ENCODE measurements at places on chromosomes 4 and X.

DNA sequence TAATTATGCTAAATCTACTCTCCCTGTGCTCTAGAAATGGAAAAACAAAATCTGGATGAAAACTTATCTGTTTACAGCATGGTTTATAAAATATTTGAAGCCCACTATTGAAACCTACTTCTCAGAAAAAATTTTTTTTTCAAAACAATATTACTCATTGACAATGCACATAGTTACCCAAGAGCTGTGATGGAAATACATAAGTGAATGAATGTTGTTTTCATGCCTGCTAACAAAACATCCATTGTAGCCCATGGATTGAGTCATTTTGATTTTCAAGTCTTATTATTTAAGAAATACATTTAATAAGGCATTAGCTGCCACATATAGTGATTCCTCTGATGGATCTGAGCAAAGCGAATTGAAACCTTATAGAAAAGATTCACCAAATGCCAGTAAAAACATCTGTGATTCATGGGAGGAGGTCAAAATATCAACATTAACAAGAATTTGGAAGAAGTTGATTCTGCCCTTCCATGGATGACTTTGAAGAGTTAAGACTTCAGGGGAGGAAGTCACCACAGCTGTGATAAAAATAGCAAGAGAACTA lies 144.7 kb upstream of the HHIP start:
- no peak for DNase-seq

DNA sequence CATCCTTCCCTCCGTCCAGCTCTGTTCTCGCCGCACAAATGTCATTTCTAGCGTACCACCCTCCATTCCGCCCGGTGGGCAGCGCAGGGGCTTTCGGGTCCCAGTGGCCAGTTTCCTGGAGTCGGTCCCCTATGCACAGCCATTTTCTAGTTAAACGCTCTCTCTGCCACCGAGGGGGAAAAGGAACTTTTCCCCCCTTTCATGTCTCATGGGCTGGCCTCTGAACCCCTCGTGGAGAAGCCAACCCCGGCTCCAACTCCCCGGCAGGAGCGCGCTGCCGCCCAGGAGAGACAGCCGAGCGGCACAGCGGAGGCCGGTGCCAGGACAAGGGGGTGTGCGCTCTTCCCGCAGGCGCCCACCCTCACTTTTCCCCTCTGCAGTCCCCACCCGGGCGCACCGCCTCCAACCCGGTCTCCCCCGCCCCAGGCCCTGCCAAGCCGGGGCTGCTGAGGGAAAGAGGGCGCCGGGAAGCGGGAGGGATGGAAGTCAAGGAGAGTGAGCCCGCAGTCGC lies 662 bp downstream of the APBB2 start:
- DNase-seq, result peak; percentile 43

DNA sequence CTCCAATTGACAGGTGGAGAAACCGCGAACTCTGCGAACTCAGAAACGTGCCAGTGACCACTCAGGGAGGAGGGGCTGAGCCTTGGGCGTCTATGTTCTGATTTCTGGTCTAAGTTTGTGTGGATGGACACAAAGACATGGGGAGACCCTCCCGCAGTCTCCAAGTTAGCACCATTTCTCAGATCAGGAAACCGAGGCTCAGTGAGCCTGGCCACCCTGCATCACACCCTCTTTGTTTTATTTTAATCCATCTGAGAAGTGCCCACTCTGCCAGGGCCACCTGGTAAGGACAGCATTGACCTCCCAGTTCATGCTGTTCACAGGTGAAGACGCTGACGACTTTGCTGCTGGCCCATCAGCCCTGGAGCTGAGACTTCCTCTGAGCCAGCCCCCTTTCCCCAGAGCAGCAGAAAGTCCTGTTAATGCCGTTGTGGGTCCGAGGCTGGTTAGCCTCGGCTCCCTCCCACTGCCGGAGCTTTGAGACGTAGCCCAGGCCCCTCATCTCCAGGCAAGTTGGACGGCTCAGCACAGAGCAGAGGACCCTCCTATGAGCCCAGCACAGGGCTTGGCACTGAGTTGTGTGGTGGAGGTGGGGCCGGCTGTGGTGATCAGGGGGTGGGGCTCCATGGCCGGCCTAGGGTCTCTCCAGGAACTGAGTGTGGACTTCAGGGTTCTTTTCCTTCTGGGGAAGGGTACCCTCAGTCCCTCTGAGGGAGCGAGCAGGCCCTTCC lies 43.7 kb downstream of the PSAPL1 start:
- DNase-seq, result peak; percentile 1

DNA sequence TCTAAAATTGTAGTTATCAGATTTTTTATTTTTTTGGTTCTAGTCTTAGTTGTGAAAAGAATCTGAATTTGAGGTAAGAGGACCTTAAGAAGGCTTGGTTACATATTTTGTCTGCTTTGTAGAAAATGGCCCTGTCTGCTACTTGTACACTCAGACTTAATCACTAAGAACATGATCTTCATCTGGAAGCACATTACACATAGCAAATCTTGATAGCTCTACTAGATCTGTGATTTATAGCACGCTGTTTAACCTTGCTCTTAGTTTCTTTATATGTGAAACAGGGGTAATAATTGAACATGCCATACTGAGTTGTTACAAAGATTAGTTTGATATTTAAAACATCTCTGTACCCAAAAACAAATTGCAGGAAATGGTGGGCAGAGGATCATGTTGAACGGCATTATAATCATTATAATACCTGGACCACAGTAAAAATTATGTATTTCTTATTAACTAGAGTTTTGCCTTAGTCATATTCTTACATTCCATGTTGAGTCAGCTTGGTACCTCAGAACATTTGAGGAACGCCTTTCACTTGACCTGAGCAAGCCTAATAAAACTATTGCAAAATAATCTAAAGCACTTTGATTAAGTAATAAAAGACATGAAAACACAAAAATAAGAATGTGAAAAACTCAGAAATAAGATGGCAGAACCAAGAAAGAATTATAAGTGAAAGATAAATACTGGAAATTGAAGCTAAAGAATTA lies 738.0 kb upstream of the AADAT start:
- DNase-seq, result no peak

DNA sequence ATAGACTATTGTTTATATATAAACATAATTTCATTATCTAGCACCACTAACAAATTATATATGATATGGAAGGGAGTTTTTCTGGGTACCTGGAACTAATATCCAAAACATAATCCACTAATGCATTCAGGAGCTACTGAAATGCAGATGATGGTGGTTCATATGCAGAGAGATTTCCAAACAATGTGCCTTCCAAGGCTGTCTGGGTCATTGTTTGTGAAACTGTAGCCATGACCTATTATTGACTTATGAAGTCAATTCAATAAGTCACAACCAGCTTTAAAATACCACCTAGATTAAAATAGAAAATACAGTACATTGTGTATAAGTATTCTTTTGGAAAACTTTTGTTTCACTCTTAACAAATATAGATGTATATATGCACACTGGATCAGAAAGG lies 237.0 kb upstream of the PRPS2 start:
- DNase-seq, result no peak

DNA sequence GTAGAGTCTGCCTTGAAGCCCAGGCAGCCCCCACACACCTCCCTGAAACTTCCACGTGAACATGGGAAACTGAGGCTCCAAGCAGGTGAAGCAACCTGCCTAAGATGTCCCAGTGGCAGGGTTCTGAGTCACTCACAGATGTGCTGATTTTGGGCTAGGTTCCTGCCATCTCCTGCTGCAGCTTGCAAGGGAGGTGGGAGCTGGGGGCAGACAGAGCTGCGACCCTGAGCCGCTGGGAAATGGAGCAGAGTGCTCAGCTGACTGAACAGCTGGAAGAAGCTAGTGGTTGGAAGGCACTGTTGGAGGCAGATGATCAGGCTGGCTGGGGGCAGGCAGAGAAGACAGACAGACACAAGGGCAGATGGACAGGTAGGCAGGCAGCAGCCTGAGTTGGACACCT lies 3.6 kb upstream of the FATE1 start:
- no peak for DNase-seq

DNA sequence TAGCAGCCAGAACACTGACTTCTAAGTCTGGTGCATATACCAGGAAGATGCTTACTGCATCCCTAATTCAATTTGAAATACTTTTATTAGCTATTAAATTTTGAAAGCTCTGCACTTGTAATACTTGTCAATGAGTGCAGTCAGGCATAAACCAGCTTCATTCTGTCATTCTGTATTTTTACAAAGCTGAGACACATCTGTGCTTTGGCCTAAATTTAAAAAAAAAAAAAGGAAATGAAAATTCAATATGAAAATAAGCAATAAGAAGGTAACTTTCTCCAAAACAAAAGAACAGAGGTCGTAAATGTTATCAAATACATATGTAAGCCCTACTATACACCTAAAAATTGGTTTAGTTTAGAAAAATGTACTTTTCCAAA lies 7.0 kb downstream of the SMIM14 start:
- no peak for DNase-seq

DNA sequence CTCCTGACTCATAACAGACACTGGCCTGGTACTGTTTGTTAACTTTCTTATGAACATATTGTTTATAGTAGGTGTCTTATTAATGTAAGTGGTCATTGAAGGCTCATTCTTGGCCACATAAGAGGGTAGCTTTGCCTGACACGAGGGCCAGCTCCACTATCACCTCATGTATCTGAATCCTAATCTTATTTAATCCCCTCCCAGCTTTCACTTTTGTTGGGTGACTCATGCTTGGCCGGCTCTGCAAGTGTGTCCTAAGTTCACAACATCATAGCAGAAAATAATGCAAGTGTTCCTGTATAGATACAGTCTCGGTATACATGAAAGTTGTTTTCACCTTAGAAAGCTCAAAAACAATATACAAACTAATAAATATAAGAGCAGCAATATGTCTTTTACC lies 283.8 kb downstream of the IQCM start:
- no peak for DNase-seq

DNA sequence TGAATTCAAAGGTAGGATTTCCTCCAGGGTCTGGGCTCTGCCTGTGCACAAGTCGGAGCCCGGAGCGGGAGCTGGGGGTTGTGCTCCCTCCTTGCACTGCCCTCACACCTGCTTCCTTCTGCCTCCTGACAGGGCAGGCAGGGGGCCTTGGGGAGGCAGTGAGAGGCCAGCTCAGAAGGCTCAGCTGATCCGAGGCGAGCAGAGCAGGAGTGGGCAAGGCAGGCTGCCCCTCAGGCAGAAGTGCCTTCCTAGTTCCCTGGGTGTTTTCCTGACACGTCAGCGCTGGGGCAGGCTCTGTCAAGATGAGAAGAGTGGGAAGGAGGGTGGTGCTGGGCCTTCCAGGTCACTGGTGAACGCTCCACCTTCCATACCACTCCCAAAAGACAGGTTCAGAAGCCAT lies 5.5 kb upstream of the IRAK1 start:
- DNase-seq, result no peak

- DNase-seq, result no peak
These were observed 52.1 kb upstream of the CAPN6 start for GRCh38 chrX:111322231-111322855.

DNA sequence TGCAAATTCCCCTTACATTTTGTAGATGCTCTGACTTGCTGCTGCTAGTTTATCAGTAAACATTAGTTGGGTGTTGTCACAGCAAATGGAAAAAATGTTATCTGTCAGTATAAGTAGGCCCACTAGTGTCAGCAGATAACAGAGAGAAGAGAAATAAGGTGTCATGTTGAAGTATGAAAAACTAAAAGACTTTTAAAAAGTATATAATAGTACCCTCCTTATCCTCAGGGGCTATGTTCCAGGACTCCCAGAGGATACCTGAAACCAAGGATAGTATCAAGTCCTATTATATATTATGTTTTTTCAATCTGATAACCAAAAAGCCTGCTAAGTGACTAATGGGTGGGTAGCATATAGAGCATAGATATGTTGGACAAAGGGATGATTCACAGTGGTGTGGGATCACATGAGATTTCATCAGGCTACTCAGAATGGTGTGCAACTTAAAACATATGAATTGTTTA lies 11.6 kb upstream of the BMP2K start:
- no peak for DNase-seq

DNA sequence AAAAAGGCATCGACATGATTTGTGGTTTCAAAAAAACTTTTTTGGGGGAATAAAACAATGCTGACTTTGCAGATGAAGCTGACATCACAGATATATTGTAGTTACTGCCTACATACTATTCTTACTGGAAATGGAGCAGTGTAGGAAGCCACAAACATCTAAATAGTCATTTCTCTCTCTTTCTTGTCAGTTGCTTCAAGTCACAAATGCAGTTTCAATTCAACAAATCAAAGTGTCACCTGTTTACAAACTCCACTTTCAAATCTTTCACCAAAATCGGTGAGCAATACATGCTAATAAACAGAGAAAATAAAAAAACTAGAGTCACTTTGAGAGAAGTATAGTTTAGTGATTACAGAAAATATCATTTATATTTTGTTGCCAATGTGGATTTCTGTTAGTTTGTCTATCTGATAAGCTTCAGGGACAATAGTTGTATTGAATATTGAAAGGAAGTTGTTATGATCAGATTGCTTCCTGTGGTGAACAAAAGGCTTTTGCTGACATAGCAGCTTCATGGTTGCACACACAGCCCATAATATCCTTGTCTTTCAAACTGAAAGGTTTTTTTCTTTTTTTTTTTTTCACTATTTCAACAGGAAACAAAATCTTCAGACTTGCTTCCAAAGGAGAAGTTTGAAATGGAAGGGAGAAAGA lies 49.7 kb upstream of the PTPN13 start:
- no peak for DNase-seq

DNA sequence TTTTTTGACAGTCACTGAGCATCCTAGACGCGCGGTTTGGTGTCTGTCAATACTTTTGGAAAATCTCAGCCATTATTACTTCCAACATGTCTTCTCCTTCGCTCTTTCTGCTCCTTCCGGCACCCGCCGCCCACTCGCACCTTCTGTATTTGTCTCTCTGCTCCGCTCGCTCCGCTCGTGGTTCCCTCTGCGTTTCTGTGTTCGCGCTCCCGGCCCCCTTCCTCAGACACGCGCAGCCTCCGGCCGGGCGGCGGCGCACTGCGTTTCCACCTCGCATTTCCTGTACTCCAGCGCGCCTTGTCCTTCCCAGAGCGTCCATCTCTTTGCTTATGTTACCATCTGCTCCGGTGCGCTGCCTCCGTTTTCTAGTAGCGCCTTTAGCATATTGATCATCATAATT lies 21.1 kb downstream of the PDE6B start:
- no peak for DNase-seq

- no peak for DNase-seq
These were observed 420.8 kb upstream of the DIPK2B start for GRCh38 chrX:45621376-45622041.

DNA sequence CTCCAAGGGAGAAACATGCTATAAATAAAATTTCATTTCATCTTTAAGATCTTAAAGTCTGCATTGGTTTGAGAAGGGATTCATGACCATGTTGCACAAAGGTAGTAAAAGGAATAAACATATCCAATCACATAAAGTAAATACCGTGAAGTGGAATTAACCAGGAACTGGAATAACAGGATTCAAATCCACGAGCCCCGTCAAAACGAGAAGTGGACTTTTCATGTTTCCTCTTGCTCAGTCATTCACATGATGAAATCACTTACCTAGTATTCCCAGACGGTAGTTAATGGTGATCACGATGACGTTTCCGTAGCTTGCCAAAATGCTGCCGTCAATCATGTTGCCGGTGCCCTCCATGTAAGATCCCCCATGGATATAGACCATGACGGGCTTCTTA lies 199.7 kb downstream of the NLGN4X start:
- no peak for DNase-seq

- DNase-seq, result no peak
These were observed 117.1 kb upstream of the FRG1 start for GRCh38 chr4:189823591-189823990.

GRCh38 chr4:12723849-12724447 lies 760.2 kb downstream of the RAB28 start:
- no peak for DNase-seq

- DNase-seq, result no peak
These were observed 109.8 kb downstream of the SORBS2 start for GRCh38 chr4:185702147-185702663.

Data from endothelial cell (in vitro differentiated cells).